ENCODE measurements at places on chromosomes 5 and 9. TPM values are rescaled to one million over a fixed set of nuclear protein-coding genes. Genes with fewer than 3 reads are reported as not detected.

DNA sequence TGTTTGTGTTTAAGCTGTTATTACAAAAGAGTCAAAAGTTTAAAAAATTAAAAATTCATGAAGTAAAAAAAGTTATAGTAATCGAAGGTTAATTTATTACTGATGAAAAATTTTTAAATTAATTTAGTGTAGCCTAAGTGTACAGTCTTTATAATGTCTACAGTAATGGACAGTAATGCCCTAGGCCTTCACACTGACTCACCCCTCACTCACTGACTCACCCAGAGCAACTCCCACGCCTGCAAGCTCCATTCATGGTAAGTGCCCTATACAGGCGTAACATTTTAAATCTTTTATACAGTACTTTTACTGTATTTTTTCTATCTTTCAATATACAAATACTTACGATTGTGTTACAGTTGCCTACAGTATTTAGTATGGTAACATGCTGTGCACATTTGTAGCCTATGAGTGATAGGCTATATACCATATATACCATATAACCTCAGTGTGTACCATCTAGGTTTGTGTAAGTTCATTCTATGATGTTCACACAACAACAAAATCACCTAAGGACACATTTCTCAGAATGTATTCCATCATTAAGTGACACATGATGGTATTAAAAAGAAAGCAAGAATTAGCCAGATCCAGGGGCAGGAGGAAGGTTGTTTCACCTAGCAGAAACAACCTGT is 40.1 kb downstream of the DCAF10 start:
- no peak for DNase-seq

GRCh38 chr5:138890644-138891043 is 15.5 kb upstream of the LRRTM2 start:
- DNase-seq = no peak

DNA sequence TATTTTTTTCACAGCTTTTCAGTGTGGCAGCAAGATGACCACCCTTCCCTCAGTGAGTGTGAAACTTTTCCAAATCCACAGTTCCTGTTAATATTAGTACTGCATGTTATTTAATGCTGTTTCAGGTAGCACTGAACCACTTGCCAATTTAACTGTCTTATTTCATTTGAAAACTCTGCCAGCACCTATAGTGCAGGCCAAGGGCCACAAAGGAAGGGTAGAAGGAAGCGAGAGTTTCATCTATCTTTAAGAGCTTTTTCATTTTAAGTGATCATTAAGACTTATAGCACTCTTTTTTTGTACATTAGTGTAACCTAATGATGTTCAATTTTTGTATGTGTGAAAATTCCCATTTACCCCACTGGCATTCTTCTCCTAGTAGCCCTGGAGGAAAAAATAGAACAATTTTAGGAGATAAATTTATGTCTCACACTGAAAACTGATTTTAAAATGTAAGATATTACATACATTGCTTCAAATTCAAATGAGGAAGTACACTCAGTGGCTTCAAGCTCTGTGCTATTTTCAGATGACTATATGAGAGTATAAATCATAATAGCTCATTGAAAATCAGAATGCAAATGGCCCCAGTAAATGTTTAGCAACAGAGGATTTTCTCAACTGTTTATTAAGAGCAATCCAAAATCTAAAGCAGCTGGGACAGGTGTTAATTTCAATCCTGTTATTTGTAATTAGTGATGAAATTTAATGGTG is 820.5 kb downstream of the PTPRD start:
- no peak for DNase-seq

ACTBL2 gene
- not detected for total RNA-seq

PDZD2 gene
- total RNA-seq = 0.05 TPM

DNM1 gene
- 0.77 TPM for total RNA-seq
